CD14-positive monocyte (primary cell): ENCODE measurements at places on chromosomes 7 and 10.

GRCh38 chr7:156956727-156957126 is 7.2 kb downstream of the NOM1 start:
- no peak for DNase-seq

DNA sequence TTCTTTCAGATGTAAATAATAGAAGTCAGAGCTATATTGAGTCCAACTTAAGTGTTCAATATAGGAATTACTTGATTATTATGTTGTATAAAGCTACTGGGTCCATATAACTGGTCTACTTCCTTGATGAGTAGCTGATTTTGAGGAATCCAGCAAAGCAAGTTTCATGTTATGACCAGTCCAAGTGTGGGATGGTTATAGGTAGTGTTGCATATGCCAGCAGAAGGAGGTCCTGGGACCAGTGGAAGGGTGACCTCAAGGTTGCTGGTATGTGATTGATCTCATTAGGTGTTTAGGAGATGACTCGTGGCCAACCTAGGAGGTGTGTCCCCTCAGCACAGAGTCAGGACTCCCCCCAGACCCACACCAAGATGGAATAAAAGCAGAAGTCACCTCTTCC is 551.5 kb downstream of the KCNMA1 start:
- DNase-seq = no peak

GRCh38 chr7:102223184-102223583 is 63.5 kb upstream of the SH2B2 start:
- DNase-seq = no peak

GRCh38 chr10:32957341-32958084 is 517 bp downstream of the ITGB1 start:
- DNase-seq = peak; percentile 57

- no peak for DNase-seq
Measured at GRCh38 chr10:775245-776075, 86.0 kb upstream of the DIP2C start.

DNA sequence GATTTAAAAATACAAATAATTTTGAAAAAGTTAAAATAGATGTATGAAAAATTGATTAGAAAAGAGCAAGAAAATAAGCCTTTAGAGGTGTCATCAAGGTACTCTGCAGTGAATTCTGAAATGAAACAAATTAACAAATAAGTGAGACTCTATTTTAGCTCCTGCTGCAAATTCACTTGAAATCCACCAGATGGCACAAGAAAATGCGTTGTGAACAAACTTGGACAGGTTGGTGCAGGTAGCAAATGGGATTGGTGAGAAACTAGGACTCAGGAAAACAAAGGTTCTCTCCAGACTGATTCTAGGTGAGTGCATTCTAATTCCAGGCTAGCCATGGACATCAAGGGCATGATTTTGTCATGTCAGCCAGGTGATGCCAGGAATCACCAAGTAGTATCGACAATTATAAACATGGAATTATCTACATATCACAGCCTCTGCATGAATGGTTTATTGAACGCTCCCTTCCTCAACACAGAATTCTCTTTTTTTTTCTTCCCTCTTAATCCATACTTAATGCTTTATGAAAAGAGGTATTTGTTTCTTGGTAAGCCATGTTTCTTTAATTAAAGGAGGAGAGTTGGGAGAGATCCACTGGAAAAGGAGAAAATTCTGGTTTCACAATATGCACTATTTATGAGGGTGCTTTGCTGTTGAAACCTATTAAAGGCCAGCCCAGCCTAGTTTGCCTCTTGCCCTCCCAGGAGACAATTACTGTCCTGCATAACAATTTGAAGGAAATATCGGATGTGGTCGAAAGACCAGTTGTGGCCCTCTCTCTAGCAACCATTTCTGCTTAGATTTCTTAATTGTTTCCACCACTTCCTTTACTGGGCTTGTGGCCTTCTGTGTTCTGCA is 118.1 kb downstream of the ZNF365 start:
- DNase-seq = peak; percentile 49

- no peak for DNase-seq
Measured at GRCh38 chr10:60649485-60650377, 128.5 kb upstream of the CDK1 start.

GRCh38 chr10:6494936-6495592 is 85.0 kb downstream of the PRKCQ start:
- peak; percentile 17 for DNase-seq

GRCh38 chr10:36344240-36345174 is 702.4 kb upstream of the FZD8 start:
- no peak for DNase-seq

GRCh38 chr7:75979759-75980429 is 14.5 kb downstream of the TMEM120A start:
- no peak for DNase-seq

DNA sequence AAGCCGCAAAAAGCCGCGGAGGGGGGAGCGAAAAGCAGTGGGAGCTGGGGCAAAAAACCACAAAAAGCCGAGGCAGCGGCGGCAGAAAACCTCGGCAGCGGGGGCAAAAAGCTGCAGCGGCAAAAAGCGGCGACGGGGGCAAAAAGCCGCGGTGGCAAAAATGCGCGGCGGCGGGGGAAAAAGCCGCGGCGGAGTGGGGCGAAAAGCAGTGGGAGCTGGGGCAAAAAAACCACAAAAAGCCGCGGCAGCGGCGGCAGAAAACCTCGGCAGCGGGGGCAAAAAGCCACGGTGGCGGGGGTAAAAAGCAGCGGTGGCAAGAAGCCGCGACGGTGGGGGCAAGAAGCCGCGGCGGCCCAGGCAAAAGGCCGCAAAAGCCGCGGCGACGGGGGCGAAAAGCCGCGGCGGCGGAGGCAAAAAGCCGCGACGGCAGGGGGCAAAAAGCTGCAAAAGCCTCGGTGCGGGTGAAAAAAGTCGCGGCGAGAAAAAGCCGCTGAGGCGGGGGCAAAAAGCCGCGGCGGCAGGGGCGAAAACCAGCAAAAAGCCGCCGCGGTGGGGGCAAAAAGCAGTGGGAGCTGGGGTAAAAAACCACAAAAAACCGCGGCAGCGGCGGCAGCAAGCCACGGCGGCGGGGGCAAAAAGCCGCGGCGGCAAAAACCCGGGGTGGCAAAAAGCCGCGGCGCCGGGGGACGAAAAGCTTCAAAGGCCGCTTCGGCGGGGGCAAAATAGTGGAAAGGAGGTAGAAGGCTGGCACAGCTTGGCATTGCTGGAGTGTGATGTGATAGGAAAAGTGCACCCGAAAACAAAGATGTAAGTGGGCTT is 135.9 kb downstream of the ZNF92 start:
- DNase-seq = no peak

GRCh38 chr10:71342573-71343391 is 23.7 kb downstream of the SLC29A3 start:
- no peak for DNase-seq

- DNase-seq = no peak
Measured at GRCh38 chr7:5294169-5294987, 11.6 kb downstream of the SLC29A4 start.

DNA sequence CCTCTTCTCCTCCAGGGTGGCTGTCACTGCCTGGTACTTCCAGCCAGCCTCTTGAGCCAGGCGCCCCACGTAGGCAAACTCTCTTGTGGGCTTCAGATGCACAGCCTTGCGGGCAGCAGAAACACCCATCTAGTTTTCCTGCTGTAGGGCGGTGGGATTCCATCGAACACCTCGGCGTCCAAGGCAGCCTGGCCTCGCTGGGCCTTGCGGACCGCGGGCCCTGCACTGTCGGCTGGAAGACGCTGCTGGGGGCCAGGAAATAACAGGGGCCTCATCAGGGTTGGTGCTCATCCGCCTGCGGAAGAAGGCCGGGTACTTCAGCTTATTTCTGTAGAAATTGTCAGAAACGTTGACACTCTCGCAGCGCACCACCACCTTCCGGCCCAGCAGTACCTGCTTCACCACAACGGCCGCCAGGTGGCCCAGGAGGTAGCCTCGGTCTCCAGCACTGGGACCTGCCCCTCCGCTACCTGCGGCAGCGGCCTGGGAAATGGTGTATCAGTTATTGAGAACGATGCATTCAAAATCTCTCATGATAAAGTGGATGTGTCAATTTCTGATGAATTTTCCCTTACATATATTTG is 61.1 kb downstream of the WDFY4 start:
- DNase-seq = no peak

GRCh38 chr7:99553039-99553438 is 1.1 kb upstream of the FAM200A start:
- no peak for DNase-seq

- no peak for DNase-seq
Measured at GRCh38 chr7:98700533-98700932, 83.4 kb downstream of the NPTX2 start.

GRCh38 chr10:34222359-34222758 is 592.7 kb downstream of the PARD3 start:
- no peak for DNase-seq

- no peak for DNase-seq
Measured at GRCh38 chr7:29161231-29161630, 14.9 kb upstream of the CPVL start.

GRCh38 chr7:131843898-131844331 is 287.5 kb upstream of the PODXL start:
- no peak for DNase-seq

DNA sequence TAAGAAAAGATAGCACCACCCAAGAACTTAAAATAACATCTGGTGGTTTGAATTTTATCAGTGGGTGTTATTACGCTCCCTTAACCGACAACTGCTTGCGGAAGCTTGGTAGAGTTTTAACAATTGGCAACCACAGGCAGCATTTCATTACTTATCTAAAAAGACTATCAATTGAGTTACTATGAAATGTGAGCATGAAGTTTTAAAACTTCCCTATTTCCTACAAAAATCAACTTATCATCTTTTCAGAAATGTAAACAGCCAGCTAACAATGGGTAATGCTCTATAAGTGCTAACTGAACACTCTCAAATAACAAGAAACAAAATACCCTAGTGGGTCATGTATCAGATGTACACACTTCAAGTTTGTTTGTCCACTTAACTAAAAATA is 68.8 kb downstream of the OSBPL3 start:
- no peak for DNase-seq

- DNase-seq = no peak
Measured at GRCh38 chr7:67758551-67758950, 761.9 kb downstream of the TYW1 start.

GRCh38 chr7:55145606-55146005 is 126.8 kb downstream of the EGFR start:
- no peak for DNase-seq

GRCh38 chr10:77422491-77423338 is 214.9 kb downstream of the KCNMA1 start:
- no peak for DNase-seq

DNA sequence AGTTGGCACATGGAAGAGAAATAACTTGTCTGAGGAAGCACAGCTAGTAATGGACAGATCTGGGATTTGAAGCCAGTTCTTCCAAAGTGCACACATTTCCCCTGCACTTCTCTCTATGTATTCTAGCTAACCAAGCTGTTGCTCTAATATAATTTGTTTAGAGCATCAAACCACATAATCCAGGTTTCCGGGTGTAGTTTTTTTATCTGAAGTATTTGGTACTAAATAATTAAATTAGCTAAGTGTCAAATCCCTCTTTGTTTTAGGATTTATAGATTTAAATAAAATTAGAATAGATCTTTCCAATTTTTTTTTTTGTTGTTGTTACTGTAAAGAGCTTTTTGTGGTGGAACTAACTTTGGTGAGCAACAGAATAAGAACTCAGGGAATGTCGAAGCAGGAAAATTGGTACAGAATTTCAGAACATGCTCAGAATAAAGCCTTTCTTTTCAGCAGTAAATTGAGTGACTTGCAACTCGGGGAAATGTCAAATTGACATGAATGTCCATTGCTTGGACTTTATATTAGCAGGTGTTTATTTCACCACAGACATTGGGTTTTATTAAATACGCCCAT is 33.7 kb downstream of the CAMK1D start:
- no peak for DNase-seq

DNA sequence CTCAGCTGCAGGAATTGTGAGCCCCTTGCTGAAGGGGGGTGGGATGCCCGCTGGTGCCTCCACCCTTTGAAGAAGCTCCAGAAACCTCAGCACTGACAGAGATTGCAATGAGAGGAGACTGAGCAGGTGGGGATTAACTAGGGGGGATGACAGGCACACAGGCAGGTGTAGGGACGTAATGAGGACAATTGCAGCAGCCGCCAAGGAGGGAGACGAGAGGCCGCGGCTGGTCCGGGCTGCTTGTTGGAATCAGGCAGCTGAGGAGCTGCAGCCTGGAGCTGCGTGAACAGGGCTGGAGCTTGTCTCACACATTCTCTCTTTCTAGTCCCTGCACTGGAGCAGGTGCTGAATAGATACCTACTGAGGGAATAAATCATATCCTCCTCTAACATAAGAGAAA is 122.0 kb upstream of the TCERG1L start:
- DNase-seq = no peak

- DNase-seq = peak; percentile 41
Measured at GRCh38 chr10:49592726-49593563, 17.2 kb upstream of the SLC18A3 start.

DNA sequence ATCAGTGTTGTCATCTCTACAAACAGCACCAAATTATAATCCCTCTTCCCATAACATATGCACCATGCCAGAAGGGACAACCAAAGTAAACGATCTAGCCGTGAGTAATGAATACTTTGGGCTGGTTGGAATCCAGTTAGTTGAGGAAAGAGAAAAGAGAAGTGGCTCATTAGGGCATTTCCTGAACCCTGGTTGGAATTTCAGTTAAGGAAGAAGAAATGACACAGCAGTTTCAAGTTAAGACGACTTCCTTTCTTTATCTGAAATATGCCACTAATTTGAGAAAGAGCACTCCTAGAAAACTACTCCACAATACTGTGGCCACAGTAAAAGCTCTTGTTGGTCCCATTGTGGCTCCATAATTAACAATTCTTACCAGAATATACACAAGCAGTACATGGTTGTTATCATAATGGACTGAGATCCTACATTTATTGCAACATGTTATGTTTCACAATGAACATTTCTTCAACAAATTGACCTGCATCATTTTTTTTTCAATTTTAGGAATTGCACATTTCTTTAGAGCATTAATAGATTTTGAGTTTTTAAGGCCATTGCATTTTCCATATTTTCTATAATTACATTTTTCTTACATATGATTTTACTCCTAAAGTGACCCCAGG is at the start of gene TFEC:
TSS of gene TFEC (minus strand) at position 113 of the 626 bp plus-strand sequence. CDS start 46,322 bp downstream, outside the sequence.
- DNase-seq = peak; percentile 93
